ENCODE measurements at places on chromosomes 16 and 17.

GRCh38 chr16:11240636-11241473 lies 15.1 kb downstream of the SOCS1 start:
- no peak for DNase-seq

DNA sequence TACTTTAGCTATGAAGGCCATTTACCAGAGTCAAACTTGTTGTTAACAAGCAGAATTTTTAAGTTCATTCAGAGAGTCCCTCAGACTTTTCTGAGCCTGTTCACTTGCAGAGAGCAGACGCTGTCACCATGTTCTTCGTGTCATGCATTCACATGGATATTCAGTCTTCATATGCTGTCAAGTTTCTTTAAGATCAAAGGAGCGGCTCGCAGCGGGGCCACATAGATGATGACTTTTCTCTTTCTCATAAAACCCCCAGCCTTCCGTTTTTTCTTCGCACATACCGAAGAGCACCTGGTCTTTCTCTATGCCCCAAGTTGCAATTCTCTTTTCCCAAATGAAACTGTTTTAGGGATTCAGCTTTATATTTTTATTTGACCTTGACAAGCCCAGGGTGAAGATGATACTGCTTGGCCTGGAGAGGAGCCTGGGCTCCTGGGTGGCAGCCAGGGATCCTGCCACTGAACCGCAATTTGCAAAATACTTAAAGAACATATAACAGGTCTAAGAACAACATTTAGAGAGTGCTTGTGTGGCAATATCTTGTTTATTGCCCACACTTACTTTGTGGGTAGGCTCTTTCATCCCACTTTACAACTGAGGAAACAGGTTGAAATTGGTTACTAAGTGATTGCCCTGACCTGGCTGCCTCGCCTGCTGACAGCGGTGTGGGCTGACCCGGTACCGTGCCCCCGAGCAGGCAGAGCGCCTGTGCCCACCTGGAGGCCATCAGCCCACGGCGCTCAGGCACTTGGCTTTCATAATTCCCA lies 22.9 kb downstream of the SEC14L1 start:
- no peak for DNase-seq

DNA sequence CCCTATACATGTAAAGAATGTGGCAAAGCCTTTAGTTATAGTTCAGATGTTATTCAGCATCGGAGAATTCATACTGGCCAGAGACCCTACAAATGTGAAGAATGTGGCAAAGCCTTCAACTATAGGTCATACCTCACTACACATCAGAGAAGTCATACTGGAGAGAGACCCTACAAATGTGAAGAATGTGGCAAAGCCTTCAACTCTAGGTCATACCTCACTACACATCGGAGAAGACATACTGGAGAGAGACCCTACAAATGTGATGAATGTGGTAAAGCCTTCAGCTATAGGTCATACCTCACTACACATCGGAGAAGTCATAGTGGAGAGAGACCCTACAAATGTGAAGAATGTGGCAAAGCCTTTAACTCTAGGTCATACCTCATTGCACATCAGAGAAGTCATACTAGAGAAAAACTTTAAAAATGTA lies 42.5 kb downstream of the ZNF267 start:
- no peak for DNase-seq

GRCh38 chr16:70706948-70707465 lies 21.2 kb upstream of the MTSS2 start:
- DNase-seq: no peak

- no peak for DNase-seq
Observed at GRCh38 chr17:39894681-39895376, 23.6 kb downstream of the GSDMB start.
